ENCODE measurements at places on chromosomes 2 and 18.

DNA sequence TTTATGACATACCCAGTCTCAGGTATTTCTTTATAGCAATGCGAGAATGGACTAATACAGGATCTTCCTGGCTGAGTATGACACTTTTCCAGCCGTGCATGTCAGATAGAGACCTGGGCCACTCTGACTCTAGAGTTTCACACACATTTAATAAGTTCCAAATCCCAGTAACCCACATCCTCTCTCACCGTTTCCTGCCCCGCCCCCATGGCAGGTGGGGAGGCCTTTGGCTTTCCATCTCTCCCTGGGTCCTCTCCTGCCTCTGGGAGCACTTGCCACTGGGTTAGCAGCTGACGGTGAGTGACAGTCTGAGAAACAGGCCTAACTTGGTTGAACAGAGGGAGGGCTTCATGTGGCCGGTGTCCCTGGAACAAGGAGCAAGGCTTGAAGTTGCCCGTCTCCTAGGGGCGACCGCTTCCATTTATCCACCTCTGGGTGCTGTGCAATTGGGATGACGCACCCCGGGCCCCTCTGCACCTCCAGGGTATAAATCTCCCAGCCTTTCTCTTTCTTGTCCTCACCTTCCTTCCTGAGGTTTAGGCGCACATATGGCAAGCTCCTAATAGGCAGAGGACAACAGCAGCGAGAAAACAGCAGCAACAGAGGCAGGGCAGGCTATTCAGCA lies 152.7 kb upstream of the HDAC4 start:
- no peak for DNase-seq

- DNase-seq = peak; percentile 55
Observed at GRCh38 chr2:205699515-205700289, 17.4 kb downstream of the NRP2 start.

DNA sequence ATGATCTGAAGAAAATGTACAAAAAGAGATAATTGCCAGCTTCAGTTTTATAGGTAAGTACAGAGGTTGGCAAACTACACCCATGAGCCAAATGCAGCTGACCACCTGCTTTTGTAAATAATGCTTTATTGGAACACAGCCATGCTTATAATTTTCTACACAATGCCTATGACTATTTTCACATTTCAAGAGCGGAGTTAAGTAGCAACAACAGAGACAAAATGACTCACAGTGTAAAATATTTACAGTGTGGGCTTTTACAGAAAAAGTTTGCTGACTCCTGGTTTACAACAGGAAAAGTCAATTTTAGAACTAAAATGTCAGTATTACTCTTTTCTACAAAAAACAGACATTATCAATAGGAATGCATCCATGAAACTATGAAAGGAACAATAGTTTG lies 26.0 kb downstream of the CWC22 start:
- no peak for DNase-seq

GRCh38 chr2:4098137-4098536 lies 394.8 kb downstream of the DCDC2C start:
- no peak for DNase-seq

DNA sequence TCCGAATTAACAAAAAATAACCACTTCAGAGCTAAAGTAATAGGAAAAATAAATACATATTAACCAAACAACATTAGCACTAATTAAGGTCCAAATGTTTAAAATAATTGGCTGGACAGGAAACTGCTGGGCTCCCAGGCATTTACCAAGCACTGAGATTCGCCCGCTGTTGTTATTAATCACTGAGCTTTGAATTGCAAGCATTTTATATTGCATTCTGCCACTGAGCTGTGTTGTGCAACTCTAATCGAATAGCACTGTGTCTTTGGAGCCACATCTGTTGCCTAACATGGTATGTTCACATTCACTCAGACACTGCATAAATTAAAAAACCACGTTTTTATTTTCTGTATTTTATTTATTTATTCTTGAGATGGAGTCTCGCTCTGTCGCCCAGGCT lies 88.9 kb downstream of the SOWAHC start:
- DNase-seq = no peak

DNA sequence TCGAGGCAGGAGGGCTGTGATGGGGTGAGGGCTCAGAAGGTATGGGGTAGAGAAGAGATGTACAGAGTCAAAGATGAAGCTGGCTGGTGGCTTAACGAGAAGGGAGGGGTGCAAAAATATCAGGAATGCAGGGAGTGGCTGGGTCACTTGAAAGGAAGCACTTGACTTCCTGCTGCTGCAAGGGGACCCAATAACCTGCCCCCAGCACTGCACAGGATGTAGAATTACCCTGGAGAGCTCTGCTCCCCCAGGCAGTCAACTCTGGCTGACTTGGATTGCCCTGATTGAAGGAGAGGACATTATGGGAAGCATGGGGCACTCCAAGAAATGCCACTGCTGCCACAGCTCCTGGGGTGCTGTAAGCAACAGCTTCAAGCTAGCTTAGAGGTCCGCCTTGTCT lies 41.8 kb downstream of the CFAP221 start:
- peak; percentile 10 for DNase-seq

DNA sequence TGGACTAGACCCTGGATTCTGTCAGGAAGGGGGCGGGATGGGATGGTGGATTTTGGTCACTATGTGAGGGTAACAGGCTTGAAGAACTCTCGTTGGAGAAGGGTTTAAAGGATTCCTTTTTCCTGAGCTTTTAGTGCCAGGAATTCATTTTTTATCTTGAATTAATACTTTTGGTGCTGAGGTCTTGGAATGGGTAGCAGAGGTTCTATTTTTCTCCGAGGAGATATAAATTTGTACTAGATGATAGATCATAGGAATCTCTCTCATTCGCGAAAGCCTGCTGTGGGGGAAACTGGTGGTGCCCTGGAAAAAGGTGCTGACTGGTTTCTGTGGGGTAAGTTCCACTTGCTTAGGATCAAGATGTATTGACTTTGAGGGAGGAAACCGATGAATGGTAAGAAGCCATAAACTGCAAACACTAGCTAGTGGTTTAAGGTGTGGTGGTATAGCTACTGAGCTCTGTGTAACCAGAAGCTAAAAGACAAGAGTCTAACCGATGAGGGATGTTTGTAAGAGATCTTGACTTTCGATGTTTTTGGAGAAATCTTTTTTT lies 706 bp downstream of the AGPS start:
- no peak for DNase-seq

DNA sequence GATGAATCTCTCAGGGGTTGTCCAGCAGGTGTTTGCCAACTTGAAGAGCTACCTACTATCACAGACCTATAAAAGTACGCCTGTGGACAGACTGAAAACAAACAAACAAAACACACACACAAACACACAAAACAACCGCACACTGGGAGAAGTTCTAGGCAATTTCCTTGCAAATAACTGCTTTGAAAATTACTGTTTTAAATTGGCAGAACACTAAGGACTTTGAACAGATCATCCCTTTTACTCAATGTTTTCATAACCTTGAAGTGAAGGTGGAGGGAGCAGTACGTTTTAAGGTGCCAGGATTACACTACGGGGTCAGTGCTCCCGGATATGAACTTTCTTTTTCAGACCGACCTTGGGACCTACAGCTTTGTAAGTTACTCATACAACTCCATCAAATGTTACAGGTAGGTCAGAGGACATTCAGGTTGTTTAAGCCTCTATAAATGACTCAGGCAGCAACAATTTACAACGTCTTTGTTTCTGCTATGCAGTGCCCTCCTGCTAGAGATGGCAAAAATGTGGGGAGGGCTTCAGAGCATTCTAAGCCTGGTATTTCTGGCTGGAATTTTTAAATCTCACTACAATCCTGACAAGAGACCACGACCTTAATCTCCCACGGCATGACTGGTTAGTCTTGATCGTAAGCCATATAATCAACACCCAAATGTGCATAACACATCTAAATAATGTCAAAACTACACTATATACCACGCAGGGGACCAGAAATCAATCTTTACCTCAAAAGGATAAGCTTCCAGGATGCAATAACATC lies 1.4 kb upstream of the SLC20A1 start:
- DNase-seq = peak; percentile 54

DNA sequence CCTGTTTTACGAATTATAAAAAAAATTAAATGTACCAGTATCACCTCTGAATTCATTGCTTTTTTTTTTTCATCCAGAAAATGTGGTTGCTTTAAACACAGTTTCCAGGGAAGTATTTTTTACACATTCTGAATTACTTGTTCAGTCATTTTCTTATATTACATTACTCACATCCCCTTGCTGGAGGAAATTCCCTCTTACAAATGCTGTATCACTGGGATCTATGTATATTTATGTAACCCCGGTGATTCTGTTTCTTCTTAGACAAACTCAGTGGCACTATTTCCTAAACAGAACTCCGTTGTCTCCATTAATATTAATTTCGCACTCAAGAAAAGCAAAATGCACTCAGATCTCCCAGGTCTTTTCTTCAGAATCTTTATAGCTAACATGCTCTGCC lies 1078.5 kb upstream of the ZEB2 start:
- no peak for DNase-seq

DNA sequence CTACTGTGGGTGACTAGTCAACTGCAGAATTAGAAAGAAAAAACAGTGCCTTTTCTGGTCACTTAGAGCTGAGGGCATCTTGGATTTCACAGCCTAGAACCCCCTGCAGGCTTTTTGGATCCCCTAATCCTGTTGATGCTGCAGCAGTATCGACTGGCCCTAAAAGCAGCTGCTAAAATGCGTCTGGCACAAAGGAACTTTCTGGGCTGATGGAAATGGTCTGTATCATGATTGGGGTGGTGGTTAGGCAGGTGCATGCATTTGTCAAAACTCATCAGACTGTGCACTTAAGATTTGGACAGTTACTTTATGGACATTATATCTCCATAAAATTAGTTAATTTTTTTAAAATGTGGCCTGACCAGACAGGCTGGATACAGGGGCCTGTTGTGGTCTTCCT lies 149.8 kb downstream of the KLHL29 start:
- no peak for DNase-seq

DNA sequence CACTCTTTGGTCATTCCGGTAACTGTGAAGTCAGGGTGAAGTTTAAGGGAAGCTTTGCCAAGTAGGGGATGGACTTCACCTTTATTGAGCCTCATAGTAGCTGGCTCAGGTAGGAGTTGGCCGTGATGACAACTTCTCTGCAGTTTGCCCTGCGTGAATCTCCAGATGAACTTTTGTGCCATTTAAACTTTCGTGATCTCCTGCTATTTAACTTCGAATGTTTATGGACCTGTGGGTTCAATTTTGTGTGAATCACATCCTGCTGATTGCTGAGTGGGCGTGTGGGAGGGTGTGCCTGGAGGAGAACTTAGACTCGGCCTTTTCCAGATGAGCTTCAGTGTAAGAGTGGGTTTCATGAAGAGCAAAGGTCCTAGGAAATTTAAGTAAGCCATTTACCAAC lies 4.2 kb downstream of the UGT1A1 start:
- no peak for DNase-seq

- peak; percentile 76 for DNase-seq
Observed at GRCh38 chr18:11310476-11311086, 161.2 kb upstream of the PIEZO2 start.

- DNase-seq = no peak
Observed at GRCh38 chr2:117943013-117943672, 70.7 kb downstream of the CCDC93 start.

DNA sequence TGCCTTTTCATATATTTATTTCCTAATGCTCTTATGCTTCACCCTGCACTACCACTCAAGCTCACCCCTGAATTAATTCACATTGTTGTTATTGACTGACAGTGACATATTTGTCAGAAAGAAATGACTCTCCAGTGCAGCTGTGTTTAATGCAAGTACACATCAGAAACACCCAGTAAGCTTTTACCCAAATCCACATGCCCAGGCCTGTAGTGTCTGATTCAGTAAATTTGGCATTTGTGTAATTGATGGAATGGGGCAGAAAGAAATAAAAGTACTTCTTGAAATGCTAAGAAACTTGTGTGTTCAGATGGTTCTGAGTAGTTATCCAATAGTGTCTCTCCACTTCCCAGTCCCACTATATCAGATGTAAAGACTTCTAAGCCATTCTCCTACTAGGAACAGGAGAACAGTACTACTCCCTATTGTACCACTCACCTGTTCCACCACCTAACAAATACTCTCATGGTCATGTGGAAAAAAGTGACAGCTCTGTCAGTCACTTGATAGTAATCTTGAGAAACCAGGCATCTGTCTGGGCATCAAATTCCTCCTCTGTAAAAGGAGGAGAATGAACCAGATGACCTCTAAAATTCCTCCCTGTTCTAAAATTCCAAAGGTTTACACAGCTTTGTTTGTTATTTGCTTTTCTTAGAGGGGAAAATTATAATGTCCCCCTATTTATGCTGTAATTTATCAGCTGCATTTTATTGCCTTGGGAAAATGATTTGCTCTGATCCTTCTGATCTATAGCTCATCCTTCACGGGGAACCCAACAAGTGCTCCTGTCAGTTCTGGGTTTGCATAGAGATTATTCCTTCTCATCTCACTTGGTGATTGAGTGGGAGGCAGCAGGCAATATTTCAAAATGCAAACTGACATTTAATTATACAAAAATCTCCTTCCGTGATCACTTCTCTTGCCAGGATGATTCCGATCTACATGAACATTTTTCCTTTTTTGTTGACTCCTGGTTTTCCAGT lies 70.9 kb downstream of the ZNF385B start:
- DNase-seq = no peak

DNA sequence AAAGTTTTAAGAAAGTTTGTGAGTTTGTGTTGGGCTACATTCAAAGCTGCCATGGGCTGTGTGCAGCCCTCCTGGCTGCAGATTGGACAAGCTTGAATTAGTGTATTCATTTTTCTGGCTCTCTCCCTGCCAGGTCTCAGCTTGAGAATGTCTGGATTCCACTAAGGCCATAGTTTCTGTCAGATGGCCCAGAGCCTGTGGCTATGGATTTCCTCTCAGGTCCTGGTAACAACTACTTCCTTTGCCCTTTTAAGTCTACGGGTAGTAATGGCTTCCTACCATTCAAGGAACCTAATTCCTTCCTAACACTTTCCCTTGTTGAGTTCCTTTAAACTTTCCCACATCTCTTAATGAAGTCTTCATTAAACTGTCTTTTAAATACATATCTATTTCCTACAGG lies 24.3 kb upstream of the PSMD14 start:
- DNase-seq = no peak

- peak; percentile 27 for DNase-seq
Observed at GRCh38 chr2:176960736-176961520, 251.7 kb upstream of the HNRNPA3 start.

GRCh38 chr2:232877940-232878511 lies 8.0 kb downstream of the SNORC start:
- DNase-seq = no peak

- DNase-seq = no peak
Observed at GRCh38 chr2:201709747-201710146, 11.3 kb upstream of the MPP4 start.
